GM23248 (cell line): ENCODE measurements at places on chromosomes 4 and X. TPM values are rescaled to one million over a fixed set of nuclear protein-coding genes. Genes with fewer than 3 reads are reported as not detected.

DNA sequence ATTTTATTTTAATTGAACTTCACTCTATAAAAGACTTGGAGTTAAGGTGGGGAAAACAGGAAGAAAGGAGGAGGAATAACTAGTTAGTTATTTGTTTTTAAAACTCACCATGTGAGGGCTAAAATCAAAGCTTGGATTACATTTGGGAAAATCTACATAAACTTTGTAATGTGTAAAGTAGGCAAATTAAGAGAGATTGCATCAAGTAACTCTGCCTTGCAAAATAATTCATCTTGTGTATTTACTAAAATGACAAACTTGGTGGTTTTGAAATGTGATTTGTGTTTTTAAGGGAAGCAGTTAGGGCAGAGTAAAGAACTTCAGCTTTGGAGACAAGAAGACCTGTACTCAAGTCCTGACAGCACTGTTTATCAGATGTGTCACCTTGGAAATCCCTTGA, 43.3 kb upstream of the RASSF6 start:
- no peak overlapping the region for H3K4me3 ChIP-seq
- no peak for DNase-seq
- no peak overlapping the region for H3K27ac ChIP-seq
- peaks cover 46% of the 10 kb centered on the region for H3K4me1 ChIP-seq
- H3K27me3 ChIP-seq = no peaks in the 10 kb centered on the region

DNA sequence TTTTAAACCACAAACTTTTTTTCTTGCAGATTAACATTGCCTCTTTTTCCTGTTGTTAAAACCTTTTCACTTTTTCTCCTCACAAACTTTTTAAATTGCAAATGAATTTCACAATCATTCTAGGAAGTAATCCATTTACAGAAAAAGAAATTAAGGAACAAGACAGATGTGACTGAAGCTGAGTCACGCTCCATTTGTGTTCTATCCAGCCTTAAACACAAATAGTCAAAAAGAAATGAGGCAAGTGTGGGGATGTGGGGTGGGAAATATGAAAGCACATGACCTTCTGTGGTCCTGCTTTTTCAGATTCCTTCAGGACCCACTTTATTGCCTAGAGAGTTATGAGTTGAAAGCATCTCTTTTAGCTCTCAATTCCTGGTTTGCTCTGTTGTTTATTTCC, 197.0 kb downstream of the ADGRL3 start:
- no peaks in the 10 kb centered on the region for H3K36me3 ChIP-seq
- H3K27ac ChIP-seq = no peak overlapping the region
- DNase-seq = no peak
- no peaks in the 10 kb centered on the region for H3K27me3 ChIP-seq
- no peaks in the 10 kb centered on the region for H3K4me1 ChIP-seq

The CXCL10 gene
- total RNA-seq = not detected in 2 replicates

- no peaks in the 10 kb centered on the region for H3K27me3 ChIP-seq
- no peak overlapping the region for H3K27ac ChIP-seq
- H3K36me3 ChIP-seq = no peaks in the 10 kb centered on the region
- no peaks in the 10 kb centered on the region for H3K4me1 ChIP-seq
- no peak for DNase-seq
Observed at GRCh38 chr4:150794706-150795105, 212.8 kb downstream of the MAB21L2 start.

GRCh38 chrX:150573106-150573505, 4.7 kb downstream of the MTM1 start:
- H3K27ac ChIP-seq = no peak overlapping the region
- H3K4me1 ChIP-seq = peaks cover 14% of the 10 kb centered on the region
- H3K27me3 ChIP-seq = no peaks in the 10 kb centered on the region
- no peak for DNase-seq
- H3K4me3 ChIP-seq = no peak overlapping the region

GRCh38 chr4:79455216-79455615, 47.2 kb upstream of the GK2 start:
- no peak overlapping the region for H3K27ac ChIP-seq
- no peaks in the 10 kb centered on the region for H3K27me3 ChIP-seq
- no peaks in the 10 kb centered on the region for H3K4me1 ChIP-seq
- no peak for DNase-seq
- no peaks in the 10 kb centered on the region for H3K36me3 ChIP-seq

DNA sequence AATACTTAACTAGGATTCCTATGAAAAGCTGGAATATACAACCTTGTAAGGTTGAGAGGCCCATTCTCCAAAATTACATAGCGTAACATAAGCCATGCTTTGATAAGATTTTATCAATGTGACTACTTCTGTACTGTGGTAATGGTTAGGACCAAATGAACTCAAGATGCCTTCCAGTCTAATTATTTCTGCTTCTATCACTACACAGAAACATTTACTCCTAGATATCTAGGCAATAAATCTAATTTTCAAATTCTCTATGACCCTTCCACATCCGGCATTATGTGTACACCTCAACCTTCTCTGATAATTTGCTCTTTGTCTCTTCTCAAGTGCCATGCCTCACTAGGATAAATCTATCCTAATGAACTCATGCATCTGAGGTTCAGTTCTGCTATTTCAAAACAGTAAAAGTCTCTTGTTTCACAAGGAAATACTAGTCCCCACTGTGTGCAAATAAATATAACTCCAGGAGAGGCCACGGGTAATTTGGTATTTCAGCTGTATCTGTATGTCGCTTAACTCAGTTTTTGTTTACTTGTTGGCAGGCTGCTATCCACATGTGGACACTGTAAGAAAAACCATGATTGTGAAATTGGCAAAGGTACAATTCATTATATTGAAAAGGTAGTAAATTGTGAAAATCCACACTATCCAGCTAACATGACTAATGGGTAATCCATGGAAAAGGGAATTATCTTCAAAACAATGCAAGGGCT, 93.3 kb downstream of the PRDM5 start:
- no peak overlapping the region for H3K27ac ChIP-seq
- no peak overlapping the region for H3K4me3 ChIP-seq
- no peaks in the 10 kb centered on the region for H3K27me3 ChIP-seq

DNA sequence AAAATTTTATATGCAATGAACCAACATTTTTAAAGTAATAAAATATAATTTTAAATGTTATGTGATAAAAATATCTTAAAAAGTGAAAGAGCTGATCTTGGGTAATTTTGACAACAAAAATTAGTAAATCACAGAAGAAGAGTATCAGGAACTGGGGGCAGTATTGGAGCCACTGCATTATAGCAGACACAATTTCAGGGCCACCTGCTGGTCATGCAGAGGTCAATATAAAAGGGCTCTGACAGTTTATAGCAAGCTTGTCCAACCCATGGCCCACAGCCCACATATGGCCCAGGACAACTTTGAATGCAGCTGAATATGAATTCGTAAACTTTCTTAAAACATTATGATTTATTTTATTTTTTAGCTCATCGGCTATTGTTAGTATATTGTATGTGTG, 13.0 kb upstream of the LEF1 start:
- H3K27ac ChIP-seq = no peak overlapping the region
- DNase-seq = no peak
- no peak overlapping the region for H3K4me3 ChIP-seq
- H3K27me3 ChIP-seq = peaks cover 24% of the 10 kb centered on the region
- H3K4me1 ChIP-seq = no peaks in the 10 kb centered on the region
- no peaks in the 10 kb centered on the region for H3K36me3 ChIP-seq

The FRMD7 gene
- total RNA-seq = 0.11 TPM in 1 of 2 replicates, not detected in the other
